ENCODE measurements at places on chromosomes 6 and 20. TPM values are rescaled to one million over a fixed set of nuclear protein-coding genes. Genes with fewer than 3 reads are reported as not detected.

The CSNK2B gene
- 124 TPM for total RNA-seq

The SEMG1 gene
- not detected for total RNA-seq

The EYA4 gene
- 35.5 TPM for total RNA-seq

The SMLR1 gene
- total RNA-seq = not detected

The CRIP3 gene
- total RNA-seq = 0.59 TPM

The LEMD2 gene
- 49.2 TPM for total RNA-seq

The SLC13A3 gene
- 1.8 TPM for total RNA-seq

The MMUT gene
- total RNA-seq = 16.2 TPM

The KIF6 gene
- 1.4 TPM for total RNA-seq

The RAB32 gene
- 115 TPM for total RNA-seq

The STX11 gene
- total RNA-seq = 0.36 TPM

The C6orf15 gene
- not detected for total RNA-seq

The CPXM1 gene
- total RNA-seq = 0.88 TPM

The RBL1 gene
- 8.8 TPM for total RNA-seq

The KHDC1L gene
- total RNA-seq = 0.72 TPM

The SOX4 gene
- total RNA-seq = 81.1 TPM

The PTPRT gene
- not detected for total RNA-seq

The CYP39A1 gene
- total RNA-seq = 4.3 TPM

The CST4 gene
- not detected for total RNA-seq

The KCNK16 gene
- not detected for total RNA-seq

The BFSP1 gene
- total RNA-seq = 1.8 TPM
